ENCODE measurements at places on chromosomes 5 and 9.
A peak's percentile ranks its signal among the peaks of the same experiment; 100 is the strongest.

GRCh38 chr5:96440185-96440538 is 7.1 kb upstream of the PCSK1 start:
- DNase-seq = no peak

- no peak for DNase-seq
These were observed 31.6 kb upstream of the CTSL start for GRCh38 chr9:87694236-87694755.

DNA sequence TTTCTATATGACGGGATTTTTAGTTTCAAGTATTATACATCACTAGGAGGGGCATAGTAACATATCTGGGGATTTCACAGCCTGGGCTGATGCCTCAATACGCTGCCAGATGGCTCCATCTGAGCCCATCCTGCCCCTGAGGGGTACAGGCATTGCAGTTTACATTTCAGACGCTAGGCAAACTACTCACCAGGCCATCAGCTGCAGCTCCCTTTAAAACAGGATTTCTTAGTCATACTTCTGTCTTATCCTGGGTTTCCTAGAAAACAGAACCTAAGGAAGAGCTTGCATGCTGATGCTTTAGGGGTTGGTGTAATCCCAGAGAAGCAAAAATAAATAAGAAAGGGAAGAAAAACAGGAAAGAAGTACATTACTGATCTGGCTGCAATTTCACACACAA is 372.8 kb upstream of the PIK3R1 start:
- DNase-seq = peak; percentile 22

- peak; percentile 72 for DNase-seq
These were observed 121.6 kb downstream of the OXCT1 start for GRCh38 chr5:41748631-41749030.

DNA sequence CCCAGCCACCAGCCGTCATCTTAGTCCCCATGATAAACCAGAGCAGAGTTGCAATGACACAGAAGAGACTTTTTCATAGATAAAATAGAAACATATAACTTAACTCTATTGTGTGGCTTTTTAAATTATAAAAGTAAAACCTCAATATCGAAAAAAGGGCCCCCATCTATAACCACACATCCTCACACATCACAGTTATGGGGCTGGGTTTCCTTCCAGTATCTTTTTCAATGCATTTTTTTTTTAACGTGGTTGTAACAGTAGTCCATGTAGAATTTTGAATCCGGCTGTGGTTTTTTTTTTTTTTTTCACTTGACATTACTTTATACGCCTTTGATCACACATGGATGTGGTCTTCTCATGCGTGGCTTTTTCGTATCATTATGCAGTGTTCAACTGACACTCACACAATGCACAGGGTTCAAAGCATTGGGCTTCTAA is 77.4 kb downstream of the CFAP77 start:
- DNase-seq = no peak

DNA sequence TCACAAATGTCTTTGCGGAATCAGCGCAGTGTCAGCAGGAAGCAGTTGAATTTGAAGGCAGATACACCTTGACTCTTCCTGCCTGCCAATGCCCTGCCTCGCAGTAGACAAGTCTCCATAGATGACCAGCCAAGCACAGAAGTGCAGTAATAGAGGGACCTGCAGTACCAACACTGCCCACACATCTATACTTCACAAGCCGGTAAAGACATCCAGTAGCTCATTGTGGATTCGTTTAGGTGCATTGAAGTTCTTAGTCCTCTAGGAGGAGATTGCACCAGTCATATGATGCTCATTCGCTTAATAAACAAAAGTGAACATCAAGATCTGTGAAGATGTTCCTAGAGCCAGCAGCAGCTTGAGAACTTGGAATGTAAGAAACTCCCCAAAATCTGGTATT is 7.1 kb upstream of the IFNA2 start:
- peak; percentile 3 for DNase-seq

DNA sequence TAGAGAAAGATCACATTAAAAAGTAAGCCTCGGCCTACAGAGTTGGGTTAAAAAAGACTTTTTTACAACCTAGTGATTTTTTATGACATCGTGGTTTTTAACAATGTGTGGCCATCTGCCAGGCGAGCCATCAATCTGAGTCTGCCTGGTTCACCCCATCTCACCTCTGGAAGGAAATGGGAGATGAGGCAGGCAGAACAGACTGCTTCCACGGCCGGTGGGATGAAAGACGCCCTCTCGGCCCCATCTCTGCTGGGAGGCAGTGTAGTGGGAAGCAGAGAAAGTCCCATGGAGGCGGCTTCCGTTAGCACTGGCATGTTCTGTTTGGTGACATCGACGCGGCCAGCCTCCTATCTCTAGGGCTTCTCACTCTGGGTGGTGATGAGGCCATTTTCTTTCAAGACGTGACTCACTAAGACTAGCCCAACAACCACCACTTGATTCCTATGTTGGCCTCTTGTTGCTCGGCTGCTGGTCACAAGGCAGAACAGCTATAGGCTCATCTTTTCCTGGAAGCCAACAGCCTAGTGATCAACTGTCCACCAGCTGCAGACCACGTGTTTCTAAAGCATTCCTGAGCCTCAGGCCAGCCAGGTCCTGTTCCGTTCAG is 132.4 kb upstream of the OTULINL start:
- DNase-seq = peak; percentile 96

GRCh38 chr9:504921-505740 is 290.5 kb downstream of the DOCK8 start:
- no peak for DNase-seq

- DNase-seq = no peak
These were observed 22.8 kb downstream of the NKD2 start for GRCh38 chr5:1031306-1031959.

- DNase-seq = peak; percentile 66
These were observed 402.9 kb downstream of the ZSWIM6 start for GRCh38 chr5:61734966-61735365.

DNA sequence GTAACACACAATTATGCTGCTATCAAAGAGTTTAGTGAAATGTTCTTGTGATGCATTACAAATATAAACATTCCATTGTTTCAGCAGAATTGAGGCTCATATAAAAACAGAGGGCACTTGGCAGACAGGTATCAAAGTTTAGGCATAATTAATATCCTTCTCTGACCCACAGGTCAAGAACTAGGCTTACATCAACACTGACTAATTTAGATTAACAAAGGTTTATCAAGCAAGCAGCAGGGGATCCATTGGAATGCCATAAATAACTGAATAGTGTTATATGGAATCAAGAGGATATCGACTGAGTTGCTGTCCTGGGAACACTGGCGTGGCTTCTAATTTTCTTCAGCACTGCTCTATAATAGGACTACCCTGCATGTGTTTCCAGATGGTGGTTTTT is 414.5 kb upstream of the ARRDC3 start:
- no peak for DNase-seq

DNA sequence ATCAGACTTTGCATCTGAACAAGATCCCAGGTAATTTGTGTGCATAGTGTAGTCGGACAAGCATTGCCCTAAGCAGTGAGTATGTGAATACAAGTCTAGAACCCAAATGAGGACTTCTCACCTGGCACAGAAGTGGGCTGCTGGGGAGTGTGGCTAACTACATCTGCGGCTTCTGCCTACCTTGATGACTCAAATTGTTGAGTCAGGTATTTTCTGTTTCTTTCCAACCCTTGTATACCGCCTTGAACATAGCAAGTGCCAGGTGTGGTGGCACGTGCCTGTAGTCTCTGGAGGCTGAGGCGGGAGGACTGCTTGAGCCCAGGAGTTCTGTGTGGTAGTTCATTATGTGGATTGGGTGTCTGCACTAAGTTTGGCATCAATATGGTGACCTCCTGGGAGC is 7.9 kb upstream of the JADE2 start:
- no peak for DNase-seq

GRCh38 chr5:148697809-148698196 is 43.5 kb upstream of the HTR4 start:
- no peak for DNase-seq

DNA sequence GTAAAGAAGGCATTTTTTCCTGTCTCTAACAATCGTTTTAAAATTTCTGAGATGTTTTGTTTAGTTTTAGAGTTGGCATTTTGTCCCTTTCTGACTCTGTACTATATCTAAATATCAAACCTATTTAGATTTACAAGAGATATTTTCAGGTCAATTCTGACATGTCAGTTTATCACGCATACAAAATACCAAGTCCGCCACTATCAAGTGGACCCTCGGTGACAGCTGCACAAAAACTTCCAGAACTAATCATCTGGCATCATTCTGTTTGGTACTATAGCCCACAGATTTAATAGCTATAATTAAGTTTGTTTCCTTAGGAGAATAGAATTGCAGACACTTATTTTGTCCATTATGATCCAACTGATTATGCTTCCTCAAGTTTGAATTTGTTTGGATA is 1278.2 kb downstream of the CDH12 start:
- no peak for DNase-seq

GRCh38 chr9:127223266-127223665 is 41.3 kb upstream of the GARNL3 start:
- DNase-seq = no peak

GRCh38 chr5:44546286-44546685 is 157.1 kb upstream of the FGF10 start:
- DNase-seq = peak; percentile 55

GRCh38 chr5:120367896-120368634 is 96.0 kb upstream of the PRR16 start:
- no peak for DNase-seq

DNA sequence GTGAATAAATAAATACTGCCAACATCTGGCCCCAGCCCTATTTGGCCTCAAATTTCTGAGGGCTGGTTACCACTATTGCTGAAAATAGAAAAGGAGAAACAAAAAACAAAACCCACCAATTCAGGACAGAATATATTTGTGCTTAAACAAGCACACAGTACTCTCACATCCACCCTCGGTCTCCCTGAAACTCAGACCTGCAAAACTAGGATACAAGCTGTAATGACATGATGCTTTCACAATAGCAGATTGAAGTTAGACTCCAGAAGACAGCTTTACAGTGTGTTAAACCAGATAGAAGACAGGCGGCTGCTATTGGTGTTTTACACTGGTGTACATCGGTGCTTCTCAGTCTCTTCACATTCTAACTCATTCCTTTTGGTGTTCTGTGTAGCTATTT is 214.9 kb upstream of the DMRT1 start:
- DNase-seq = peak; percentile 19

DNA sequence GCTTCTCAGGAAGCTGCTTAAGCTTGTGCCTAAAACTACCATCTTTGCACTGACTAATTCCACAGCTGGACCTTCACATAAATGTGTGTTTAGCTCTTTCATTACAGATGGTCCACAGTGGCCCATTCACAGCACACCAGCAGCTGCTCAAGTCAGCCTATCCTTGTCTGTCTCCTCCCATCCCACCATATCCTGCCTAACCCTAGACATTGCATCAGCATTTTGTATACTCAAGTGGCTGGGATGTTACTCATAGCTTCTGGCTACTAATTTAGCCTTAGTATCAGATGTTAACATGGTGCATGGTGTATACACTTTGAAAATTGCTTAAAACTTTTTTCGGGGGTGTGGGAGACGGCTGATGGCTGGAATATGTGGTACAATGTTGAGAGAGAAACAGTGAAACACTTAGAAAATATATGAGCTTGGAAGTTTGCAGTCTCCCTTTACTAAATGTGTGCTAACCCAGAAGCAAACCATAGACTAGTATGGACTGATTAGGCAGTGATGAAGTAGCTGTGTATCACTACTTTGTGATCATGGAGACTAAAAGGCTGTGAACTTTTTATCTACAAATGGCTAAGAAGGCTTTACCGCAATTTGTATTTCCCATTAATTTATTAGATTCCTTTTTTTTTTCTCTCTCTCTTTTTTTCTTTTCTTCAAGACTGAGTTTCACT is 83.1 kb downstream of the JMY start:
- peak; percentile 93 for DNase-seq
